Memory B cell (primary cell): ENCODE measurements at places on chromosomes 16 and 17.
A peak's percentile ranks its signal among the peaks of the same experiment; 100 is the strongest.

DNA sequence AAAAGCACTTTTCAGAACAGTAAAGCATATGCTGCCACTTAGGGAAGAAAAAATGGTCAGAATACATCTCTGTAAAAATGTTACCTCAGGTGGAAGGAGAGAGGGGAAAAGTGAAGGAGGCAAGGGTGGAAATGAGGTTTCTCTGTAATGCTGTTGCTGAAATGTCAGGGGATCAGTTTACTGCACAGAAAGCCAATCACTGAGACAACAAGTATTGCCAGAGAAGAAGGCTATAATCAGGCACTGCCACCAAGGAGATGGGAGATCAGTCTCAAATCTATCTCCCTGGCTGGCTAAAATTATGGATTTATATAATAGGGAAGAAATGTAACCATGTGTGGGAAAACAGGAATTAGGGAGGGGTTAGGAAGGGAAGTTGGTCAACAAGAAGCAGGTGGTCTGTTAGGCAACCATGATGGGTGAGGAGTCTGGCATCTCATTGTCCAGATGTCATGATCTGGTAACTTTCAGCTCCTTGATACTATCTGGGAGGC lies 27.7 kb upstream of the GUCY2D start:
- DNase-seq = no peak

- no peak for DNase-seq
Measured at GRCh38 chr16:86739178-86739577, 160.8 kb downstream of the FOXL1 start.

GRCh38 chr17:10624969-10625368 lies 32.1 kb downstream of the MYH3 start:
- no peak for DNase-seq

GRCh38 chr16:29909391-29909790 lies 9.1 kb downstream of the ASPHD1 start:
- no peak for DNase-seq

DNA sequence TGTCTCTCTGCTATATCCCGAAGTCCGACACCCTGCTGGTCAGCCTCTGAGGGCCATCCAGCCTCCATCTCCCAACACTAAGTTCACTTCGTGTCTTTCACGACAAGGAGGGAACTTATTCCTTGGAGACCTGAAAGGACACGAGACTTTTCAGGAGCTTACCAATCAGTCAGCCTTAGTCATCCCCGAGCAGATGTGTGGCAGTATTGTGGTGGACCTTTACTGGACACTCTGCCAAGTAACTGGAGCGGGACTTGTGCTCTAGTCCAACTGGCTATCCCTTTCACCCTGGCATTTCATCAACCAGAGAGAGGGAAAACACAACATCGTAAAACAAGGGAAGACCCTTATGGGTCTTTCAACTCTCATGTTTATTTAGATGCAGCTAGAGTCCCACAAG lies 87.1 kb downstream of the EMP2 start:
- no peak for DNase-seq

DNA sequence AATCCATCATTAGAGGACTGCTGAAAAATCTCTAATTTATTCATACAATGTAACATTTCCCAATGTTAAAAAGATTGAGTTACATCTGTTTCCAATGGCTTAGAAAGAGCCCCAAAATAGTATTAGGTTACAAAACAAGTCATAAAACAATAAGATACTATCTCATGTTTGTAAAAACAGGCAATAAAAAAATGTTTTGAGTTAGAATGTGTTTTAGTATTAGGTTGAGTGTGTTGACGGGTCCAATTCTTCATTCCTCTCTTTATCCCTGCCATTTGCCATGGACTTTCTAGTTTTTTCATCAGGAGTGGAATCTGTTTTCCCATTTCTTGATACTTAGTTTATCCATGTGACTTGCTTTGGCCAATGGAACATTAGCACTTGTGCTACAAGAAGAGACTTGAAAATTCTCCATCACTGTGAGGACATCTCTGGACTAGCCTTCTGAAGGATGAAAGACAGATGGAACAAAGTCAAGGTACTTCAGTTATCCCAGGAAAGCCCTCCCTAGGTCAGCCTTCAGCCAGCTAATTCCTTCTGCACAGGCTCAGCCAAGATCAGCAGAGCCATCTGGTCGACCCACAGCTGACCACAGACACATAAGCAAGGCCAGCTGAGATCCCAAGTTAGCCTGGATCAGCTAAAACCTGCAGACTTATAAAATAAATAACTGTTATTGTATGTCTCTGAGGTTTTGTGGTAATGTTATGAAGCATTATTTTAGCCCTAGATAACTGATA lies 83.3 kb downstream of the HS3ST3A1 start:
- DNase-seq = no peak

DNA sequence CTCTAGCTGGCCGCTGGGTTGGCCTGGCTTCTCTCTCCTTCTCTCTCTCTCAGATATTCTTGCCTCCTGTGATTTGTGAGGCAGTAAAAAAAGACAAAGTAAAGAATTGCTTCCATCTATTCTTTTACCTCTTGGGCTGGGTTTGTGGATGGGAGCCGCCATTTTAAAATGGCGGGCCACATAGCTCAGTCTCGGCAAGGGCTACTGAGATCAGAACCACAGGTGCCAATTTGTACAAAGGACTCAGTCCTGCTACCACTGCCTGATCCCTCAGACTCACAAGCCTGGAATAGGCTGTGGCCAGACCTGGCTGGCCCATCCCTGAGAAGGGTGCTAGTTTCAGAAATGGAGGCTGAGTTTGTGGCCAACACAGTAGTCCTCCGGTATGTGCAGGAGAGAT lies 24.1 kb downstream of the NOD2 start:
- no peak for DNase-seq

GRCh38 chr16:27231692-27232060 lies 28.4 kb downstream of the KDM8 start:
- DNase-seq = no peak

DNA sequence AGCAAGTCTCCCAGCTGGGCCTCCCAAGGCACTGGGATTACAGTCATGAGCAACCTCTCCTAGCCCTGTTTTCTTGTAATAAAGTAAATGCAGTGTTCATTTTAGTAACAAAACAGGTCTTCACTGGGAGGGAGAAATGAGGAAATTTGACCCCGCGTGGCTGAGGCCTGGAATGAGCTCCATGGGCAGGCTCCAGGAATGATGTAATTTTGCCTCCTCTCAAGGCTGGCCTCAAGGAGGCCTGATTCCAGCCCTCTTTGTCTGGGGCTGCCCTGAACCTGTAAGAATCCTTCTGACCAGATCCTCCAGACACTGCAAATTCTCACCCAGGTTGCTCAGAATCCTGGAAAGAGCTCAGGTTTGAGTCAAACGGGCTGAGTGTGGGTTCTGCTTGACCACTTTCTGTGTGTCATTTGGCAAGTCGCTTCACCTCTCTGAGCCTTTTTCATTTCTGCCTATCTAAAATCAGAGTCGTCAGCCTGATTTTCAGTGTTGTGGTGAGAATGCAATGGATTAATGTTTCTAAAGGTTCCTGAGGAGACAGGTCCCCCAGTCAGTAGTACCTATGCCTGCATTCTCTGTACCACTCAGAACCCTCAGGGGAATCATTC lies 57.1 kb downstream of the RAB11FIP4 start:
- DNase-seq = no peak

- DNase-seq = no peak
Measured at GRCh38 chr17:40091691-40092397, 8.5 kb downstream of the NR1D1 start.

DNA sequence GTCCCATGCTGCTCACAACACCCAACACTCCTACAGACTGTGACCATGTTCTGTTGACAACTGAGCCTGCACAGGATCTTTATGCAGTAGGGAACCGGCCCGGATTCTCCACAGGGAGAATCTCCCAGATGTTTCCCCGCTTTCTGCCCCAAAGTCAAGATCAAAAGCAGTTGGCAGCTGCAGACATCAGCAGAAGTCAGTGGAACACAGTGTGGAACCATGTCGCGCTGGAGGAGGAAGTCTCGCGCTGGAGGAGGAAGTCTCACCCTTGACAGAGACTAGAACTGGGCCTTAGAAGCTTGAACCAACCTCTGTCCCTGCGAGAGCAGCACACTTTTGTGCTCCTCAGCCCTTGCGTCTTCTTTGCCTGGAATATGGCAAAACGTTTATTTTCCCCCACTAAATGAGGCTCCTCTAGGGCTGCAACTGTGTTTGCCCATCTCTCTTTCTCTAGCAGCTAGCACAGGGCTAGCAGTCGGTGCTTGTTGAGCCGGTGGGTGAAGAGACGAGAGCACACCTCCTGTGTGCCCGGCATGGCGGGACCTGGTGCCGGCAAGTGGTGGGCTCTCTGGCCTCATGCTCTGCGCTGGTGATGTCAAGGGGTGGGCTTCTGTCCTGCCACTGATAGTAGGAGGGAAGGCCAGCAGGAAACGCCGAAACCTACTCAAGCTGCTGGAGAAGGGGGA lies 2.1 kb upstream of the MRC2 start:
- no peak for DNase-seq

DNA sequence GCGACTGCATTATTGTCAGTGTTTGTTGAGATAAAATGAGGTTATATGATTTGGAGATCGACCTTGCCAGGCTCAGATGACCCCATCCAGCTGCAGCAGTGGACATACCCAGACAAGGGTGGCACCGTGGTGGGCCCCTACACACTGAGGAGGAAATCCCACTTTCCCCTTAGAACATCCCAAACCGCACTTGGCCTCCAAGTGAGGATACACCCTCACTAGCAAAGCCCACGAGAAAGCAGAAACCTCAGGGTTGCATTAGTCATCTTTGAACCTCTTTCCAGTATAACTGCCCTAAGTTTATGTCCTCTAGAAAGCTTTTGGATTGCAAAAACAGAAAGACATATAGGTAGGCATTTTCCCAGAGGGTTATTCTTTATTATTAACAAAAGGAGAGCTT lies 101.5 kb downstream of the CLEC16A start:
- DNase-seq = no peak

DNA sequence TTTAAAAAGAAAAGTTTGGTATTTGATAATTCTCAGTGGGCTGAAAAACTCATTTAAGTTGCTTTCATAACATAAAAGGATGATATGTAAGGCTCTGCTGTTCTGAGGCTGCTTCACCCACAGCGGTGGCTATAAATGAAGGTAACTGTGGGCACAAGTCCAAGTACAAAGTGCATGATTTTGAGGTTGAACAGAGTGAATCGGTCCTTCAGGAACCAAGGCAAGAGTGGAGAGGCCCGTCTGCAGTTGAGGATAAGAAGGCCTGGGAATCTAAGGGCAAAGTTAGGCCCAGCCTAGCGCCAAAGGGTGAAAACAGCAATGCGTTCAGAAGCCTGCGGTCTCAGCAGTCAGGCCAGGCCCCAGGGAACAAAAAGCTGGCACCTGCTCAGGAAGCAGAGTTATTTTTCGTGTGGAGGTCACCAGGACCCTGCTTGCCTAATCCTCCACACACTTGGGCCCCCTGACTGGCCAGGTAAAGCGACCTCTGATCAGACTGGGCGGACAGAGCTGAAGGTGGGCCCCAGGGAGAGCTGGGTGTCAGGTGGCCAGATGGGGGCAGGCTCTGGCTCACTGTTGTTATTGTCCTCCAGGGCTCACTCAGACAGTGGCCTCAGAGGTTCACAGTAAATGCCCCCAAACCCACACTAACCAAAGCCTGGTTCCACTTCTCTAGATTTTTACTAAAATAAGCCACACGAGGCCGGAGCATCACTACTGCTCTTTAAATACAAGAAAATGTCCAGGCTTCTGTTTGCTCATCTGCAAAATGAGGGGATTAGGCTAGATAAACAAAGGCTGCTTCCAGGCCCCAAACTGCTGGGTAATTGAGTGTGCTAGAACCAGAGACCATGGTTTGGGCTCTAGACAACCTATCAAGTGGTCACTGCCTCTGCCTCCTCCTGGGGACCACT lies 46.5 kb downstream of the TEX2 start:
- no peak for DNase-seq

GRCh38 chr17:64231567-64232141 lies 31.4 kb downstream of the TEX2 start:
- DNase-seq = no peak

- peak; percentile 34 for DNase-seq
Measured at GRCh38 chr16:89173174-89173921, 1.8 kb downstream of the CDH15 start.

- DNase-seq = no peak
Measured at GRCh38 chr17:65389426-65389825, 172.0 kb downstream of the AXIN2 start.

DNA sequence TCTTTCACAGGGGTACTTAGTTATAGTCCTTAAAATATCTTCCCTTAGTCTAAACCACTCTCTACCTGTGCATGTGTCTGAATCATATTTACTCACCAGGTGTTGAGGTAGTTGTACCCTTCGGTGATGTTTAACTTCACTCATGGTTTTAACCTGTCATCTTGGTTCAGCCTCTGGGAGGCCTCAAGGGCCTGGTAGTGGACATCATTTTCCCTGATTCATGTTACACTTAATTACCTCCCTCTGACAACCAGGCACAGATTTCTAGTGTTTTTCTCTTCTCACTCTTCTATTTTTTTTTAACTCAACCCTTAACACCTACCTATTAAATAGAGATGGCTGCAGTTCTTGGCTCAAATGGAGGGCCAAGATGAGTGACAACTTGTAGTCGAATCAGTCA lies 505.4 kb downstream of the TMEM114 start:
- DNase-seq = no peak

DNA sequence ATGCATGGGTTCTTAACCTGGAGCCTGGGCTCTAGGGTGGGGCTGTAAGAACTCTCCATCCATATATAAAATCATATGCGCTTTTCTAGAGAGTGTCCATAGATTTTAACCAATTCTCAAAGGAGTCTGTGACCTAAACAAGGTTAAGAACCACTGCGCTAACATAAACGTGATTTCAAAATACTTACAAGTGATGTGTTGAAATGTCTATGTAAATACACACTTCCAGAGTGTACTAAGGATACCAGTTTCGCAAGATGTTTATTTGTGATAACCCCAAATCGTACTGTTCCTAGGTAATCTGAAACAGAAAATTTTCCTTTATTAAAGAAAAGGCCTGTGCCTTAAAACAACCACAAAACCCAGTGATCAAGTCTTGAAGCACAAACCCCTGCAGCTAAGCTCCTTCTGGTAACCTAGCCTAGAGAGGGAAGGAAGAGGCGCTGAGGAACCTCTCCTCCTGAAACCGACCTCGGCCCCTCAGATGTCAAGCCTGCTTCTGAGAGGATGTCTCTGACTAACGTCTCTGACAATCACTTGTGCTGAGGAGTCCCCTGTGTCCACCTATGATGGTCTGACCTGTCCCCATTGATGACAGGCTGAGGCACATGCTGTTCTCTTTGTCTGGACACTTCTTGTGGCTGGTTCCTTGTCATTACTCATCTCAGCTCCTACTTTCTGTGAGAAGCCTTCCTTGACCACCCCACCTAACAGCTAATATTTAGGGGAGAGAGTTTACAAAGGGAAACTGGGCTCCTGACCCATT lies 32.2 kb downstream of the SNN start:
- DNase-seq = no peak
